ENCODE measurements at places on chromosomes 11 and 22. TPM values are rescaled to one million over a fixed set of nuclear protein-coding genes. Genes with fewer than 3 reads are reported as not detected.

DNA sequence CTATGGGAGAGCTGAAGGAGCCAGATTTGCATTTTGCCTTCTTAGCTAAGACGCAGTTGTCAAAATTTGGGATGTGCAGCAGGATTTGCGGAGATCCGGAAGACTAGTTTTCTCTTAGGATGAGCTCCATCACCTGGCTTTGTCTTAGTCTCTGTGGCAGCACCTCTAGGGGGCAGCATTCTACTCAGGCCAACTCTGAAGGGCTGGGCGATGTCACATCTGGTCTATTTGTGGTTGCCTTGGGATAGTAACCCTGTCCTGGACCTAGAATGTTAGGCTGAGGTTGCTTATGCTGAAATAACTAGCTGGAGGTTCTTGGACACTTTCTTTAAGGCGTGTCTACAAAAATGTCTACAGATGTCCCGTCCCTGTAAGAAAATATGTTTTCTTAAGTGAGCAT, 116.2 kb downstream of the FAT3 start:
- no peaks in the 10 kb centered on the region for H3K4me1 ChIP-seq
- peaks cover 8% of the 10 kb centered on the region for H3K27me3 ChIP-seq
- H3K36me3 ChIP-seq: no peaks in the 10 kb centered on the region
- no peak overlapping the region for H3K27ac ChIP-seq
- no peak overlapping the region for H3K4me3 ChIP-seq

- no peak for DNase-seq
- no peak overlapping the region for H3K4me3 ChIP-seq
- no peaks in the 10 kb centered on the region for H3K36me3 ChIP-seq
- H3K27me3 ChIP-seq: no peaks in the 10 kb centered on the region
- no peaks in the 10 kb centered on the region for H3K4me1 ChIP-seq
Observed at GRCh38 chr11:89516496-89516895, 25.3 kb upstream of the NOX4 start.

Gene PIH1D2
- 0.86 TPM for total RNA-seq

DNA sequence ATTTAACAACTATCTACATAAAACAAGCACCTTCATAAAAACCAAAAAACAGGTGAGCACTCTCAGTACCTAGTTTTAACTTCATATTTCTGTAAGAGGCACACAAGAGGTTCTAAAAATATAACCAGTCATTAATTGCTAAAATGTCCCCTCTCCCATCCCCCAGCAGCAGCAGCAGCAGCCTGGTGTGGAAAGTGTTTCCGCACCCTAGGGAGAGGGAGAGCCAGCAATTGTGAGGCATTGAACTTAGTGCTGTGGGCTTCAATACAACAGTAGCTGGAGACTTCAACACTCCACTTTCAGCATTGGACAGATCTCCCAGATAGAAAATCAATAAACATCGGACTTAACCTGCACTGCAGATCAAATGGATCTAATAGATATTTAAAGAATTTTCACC, 1158.5 kb downstream of the JRKL start:
- H3K27ac ChIP-seq: no peak overlapping the region
- H3K4me1 ChIP-seq: no peaks in the 10 kb centered on the region
- DNase-seq: no peak
- no peak overlapping the region for H3K4me3 ChIP-seq

DNA sequence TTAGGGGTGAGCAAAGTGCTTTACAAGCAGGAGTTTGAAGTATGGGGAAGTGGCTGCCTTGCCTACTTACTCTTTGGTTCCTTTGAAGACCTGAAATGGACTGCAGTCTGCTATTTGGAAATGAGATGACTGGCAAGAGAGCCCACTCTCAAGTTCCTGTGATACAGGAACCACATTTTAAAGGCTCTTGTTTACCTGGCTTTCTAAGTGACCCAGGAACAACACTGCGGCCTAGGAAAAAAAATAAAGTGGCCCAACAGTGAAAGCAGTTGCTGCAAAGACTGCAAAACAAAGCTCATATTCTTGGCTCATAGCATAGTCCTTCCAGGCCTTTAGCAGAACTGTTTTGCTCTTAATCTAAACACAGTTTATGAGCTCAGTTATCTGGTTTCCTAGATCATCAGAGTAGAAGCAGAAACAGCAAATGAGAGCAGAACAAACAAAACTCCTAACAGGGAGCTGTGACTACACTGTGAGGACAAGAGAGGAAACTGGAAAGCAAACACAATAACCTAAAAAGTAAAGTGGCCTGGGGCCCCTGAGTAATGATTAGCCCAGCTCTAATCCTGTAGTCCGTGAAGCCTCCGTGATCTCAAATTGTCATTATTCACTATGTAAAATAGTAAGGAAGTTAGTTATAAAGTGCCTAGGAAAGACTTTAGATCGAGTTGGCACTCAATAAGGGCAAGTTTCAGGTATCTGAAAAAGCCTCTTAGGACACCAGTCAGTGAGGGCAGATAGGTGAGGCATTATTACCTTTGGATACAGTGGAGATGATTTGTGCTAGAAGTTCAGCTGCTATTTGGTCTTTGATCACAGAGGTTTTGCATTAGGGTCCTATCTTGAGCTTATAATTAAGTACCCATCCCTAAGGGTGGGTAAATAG, 11.5 kb downstream of the CCDC117 start:
- H3K4me1 ChIP-seq: no peaks in the 10 kb centered on the region
- DNase-seq: no peak
- no peaks in the 10 kb centered on the region for H3K27me3 ChIP-seq
- H3K4me3 ChIP-seq: no peak overlapping the region
- no peak overlapping the region for H3K27ac ChIP-seq
- peaks cover 55% of the 10 kb centered on the region for H3K36me3 ChIP-seq

DNA sequence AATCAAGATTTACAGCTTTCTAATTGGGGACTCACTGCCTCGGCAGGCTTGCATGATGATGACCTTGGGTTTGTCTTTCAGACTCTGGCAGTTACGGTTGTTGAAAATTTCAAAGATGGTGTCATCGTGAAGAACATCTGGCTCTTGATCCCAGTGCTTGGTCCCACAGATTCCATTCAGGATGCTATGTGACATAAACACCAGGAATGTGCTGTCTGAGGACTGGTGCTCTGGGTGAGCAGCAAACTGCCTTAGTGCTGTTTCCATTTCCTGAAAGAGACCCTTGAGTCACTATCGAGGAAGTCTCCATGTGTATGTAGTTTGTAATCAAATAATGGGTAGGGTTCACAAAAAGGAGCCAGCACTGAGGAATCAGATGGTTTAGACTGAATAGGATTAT, 7.1 kb downstream of the CASP12 start:
- H3K27me3 ChIP-seq: 0 out of 2 replicates have a peak, but pooled peaks cover 3% of the 10 kb centered on the region
- H3K36me3 ChIP-seq: no peaks in the 10 kb centered on the region
- DNase-seq: no peak
- H3K4me3 ChIP-seq: no peak overlapping the region
- no peaks in the 10 kb centered on the region for H3K4me1 ChIP-seq

- H3K4me1 ChIP-seq: peaks cover 23% of the 10 kb centered on the region
- H3K27me3 ChIP-seq: no peaks in the 10 kb centered on the region
- no peaks in the 10 kb centered on the region for H3K36me3 ChIP-seq
Observed at GRCh38 chr11:110185121-110185591, 92.0 kb downstream of the ZC3H12C start.

DNA sequence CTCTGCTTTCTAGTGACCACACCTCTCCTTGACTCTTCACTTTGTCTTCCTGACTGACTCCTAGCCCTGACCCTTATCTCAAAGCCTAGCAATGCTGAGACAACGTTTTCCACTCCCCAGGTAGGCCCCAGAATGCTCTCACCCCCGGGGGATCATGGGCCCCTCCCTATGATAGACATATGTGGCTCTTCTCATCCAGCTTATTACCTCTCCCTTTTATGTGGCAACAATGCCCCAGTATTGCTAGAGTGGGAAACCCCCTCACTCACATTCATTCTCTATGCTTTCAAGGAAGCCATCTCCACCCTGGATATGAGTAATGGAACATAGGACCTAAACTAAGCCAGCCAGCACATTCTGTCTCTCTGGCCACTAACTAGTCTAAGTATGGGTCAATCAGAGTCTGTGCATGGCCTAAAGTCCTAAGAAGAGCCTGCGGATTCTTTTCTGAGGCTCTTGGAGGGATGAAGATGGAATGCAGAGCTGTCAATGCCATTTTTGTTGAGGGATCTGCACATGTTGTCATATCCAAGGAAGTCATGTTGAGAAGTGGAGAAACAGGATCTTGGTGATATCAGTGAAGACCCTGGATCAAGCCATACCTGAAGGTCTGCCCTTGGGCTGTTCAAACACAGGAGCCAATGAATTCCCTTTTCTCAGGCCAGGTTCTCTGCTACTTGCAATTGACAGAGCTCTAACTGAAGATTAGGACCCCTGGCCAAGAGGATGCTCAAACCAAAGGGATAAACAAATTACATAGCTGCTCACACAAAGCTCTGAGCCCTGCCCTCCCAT, 79.8 kb upstream of the GRK3 start:
- H3K36me3 ChIP-seq: no peaks in the 10 kb centered on the region
- H3K27ac ChIP-seq: no peak overlapping the region
- DNase-seq: no peak

Gene GPHA2
- total RNA-seq: not detected

Data from GM23248 (cell line).